Small intestine (tissue), 16 donors: ENCODE measurements at places on chromosomes 2 and 18. TPM values are rescaled to one million over a fixed set of nuclear protein-coding genes. Genes with fewer than 3 reads are reported as not detected.

GRCh38 chr2:138373993-138374408, 127.6 kb upstream of the SPOPL start:
- peak; percentile 44 for DNase-seq

GAD1 gene
- not detected for polyA plus RNA-seq

DNA sequence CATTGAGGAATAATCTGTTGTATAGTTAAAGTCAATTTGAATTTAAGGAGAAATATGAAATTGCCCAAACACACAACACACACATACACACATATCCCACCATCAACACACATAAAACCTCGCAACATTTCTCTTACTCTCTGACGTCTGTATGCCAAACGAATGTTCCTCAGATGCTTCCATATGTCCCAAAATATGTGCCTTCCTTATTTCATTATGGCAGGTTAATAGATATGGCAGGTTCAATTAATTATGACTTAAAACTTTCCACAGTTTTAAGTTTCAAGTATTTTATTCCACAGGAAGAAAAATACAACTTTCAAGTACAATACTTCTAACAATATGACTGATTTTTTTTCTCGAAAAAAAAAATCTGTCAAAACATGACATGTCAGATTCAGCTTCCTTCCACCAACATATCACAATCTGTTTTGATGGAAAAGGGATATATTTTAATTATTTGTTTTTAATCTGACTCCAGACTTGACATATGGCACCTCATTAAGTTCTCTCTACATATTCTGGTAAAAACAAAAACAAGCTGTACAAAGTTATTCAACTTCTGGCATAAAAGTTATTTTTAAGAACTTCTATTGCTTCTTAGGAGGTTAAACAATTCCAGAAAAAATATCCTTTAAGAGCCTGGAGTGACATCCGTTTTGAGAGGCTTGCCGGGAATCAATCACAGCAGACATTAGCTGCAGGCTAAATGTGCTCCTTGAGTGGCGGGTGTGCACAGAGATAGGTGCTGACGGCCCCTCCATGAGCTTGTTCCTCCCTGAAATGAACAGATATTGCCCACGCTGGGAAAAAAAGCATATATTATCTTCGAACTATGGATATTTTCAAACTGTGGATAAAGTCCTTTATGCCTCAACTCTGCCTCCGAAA, 812.7 kb downstream of the DCDC2C start:
- DNase-seq = no peak

- no peak for DNase-seq
Measured at GRCh38 chr2:241894681-241895426, 25.3 kb downstream of the RTP5 start.

DNA sequence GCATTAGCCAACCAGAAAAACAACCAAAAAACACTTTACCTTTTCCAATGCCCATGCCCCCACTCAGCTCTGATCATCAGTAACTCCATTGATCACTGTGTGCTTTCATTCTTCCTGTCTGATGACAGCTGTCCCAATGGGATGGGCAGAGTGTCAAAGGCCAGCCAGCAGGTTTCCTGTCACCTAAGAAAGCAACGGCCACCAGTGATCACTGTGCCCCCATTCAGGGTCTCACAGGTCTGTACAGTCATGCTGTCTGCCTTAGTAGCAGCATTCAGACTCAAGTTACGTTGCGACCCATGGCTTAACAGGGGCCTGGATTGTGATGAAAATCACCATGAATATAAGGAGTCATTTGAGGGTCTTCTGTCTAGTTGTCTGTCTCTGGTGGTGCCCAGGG, 184.5 kb downstream of the MGAT5 start:
- DNase-seq = no peak

GRCh38 chr18:34097312-34097711, 127.4 kb downstream of the NOL4 start:
- DNase-seq = peak; percentile 39

DNA sequence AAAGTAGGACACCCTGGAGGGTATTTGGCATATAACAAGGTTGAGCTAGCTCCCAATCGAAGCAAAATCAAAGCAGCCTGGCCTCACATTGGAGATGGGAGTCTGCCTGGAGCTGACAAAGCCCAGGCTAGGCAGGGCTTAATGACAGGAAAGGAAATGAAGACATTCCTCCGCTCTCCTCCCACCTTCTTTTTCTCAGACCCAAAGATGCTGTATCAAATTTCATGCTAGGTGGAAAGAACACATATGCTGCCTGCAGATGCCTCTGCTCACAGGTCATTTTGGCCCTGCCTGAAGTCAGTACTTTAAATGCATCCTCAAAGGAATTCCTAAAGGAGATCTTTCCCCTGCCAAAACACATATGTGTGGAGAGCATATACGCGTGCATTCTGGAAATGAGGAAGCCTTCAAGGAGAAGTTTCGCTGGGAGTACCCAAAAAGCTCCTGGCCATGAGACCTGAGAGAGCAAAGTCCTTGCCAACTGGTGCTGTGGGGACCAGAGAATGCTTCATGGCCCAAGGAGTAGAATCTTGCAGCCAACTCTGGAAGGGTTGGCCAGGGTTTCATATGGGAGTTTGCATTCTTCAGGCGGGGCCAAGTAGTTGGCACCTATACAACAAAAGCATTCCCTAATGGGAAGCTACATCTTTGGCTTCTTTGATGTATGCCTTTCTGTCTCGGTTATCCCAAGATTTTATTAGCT, 88.0 kb downstream of the AQP4 start:
- no peak for DNase-seq

CROCC2 gene
- not detected for polyA plus RNA-seq

FAP gene
- not detected for polyA plus RNA-seq
